ENCODE measurements at places on chromosomes 3 and 15.
A peak's percentile ranks its signal among the peaks of the same experiment; 100 is the strongest.

- DNase-seq, result no peak
Observed at GRCh38 chr3:149813367-149814281, 609 bp downstream of the RNF13 start.

DNA sequence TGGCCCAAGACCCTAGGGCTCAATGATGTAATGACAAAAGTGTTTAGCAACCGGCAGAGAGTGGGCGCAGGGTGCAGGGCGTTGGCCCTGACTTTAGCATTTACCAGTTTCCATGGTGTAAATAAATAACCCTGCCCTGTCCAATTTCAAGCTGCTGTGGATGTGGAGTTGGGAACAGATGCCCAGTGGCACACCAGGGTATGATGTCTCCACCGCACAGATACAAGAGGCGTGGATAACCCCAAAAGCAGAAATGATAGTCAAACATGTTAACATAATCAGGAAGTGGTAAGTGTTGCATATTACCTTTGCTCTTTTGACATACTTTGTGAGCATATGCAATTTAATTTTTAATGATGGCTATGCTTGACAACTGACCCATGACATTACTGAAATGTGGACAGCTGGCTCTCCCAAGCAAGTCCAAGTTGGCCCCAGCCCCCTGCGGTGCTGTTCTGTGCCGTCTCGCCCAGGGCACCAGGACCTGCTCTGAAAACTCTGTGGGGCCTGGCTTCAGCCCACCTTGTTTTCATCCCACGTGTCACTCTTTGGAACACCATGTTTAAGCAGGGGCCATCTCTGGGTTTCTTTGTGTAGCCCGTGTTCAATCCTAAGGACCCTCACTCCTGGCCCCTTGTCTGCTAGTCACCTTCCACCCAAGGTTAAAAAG lies 10.8 kb upstream of the ANPEP start:
- no peak for DNase-seq

DNA sequence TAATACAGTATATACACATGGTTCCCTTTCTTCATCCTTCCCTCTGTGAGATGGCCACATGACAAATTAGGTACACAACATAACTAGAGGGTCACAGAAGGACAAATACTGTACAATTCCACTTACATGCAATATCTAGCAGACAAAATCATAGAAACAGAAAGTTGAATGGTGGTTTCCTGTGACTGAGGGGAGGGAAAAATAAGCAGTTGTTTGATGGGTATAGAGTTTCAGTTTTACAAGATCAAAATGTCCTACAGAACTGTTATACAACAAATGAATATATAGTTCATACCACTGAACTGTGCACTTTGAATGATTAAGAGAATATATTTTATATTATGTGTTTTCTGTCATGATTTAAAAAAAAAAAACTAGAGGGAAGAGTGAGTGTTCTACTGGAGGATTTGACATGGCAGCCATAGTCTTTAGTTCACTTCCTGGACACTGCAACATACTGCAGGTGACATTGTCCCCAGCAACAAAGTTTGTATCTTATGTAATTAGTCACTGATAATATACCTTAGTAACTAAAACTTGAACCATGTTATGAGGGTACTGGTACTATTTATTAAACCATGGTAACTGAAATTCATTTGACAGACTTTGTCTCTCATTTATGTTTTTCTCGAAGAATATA lies 37.2 kb downstream of the CCDC54 start:
- no peak for DNase-seq

- DNase-seq, result no peak
Observed at GRCh38 chr15:95973566-95974256, 356.8 kb upstream of the NR2F2 start.

DNA sequence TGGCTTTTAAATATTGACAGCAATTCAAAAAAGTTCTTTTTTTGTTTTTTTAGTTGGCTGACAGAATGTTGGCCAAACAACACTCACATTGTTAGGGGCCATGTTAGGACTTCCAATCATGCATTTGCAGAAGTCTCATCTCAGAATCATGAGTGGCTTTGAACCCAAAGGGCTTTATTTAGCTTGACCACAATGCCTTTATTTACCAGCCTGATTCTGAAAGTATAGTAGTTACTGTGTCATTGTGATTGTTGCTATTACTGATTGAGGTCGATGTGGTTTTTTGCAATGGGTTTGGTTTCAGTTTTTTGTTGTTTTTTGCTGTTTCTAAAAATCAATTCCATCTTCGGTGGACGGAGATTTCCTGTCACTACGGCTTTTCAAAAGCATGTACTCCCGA lies 7.2 kb downstream of the GLDN start:
- DNase-seq, result no peak

- DNase-seq, result no peak
Observed at GRCh38 chr3:149055575-149055974, 30.8 kb downstream of the HLTF start.

GRCh38 chr3:55877703-55878102 lies 390.6 kb upstream of the WNT5A start:
- DNase-seq, result no peak

DNA sequence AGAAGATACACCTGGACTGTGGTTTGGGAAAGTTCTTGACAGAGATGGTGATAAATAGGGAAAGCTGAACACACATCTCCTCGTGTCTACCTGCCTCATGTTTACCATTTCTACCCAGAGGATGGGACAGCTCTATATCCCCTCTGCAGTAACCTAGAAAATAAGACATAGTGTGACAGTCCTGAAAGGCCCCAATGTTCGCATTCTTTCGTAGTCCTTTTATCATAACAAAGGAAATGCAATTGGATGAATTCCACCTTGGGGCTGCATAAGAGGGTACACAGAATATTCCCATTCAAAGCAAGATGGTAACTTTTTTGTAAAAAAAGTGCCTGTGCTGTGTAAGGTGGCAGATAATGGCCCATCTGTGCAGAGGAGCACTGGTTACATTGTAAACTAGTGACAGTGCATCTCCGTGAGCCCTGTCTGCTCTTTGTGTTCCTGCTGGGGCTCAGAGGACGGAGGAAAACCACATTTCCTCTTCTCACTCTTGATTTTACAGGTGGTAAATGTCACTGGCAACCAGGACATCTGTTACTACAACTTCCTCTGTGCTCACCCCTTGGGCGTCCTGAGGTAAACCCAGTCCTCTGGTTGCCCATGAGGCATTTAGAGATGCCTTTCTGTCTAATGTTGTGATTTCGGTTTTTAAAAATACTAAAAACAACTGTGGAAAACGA lies 74.3 kb downstream of the SIDT1 start:
- DNase-seq, result no peak

DNA sequence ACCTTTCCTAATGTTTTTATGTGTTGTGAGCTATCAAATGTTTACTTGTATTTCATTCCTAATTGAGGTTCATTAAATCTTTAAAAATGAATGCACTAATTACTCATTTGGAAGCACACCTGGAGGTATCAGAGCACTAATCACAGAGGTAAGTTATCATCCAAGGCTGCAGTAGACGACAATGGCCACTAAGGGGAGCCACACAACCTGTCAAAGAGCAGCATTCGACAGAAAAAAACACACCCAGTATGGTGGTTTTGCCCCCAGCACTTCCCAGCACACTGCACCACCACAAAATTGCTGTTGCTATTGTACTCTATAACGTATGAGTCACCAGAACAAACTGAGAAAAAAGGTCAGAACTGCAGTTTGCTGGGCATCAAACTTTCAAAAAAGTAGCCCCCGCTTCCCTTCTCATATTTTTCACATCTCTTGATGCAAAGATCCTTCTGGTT lies 205.9 kb upstream of the IGF1R start:
- peak; percentile 73 for DNase-seq

DNA sequence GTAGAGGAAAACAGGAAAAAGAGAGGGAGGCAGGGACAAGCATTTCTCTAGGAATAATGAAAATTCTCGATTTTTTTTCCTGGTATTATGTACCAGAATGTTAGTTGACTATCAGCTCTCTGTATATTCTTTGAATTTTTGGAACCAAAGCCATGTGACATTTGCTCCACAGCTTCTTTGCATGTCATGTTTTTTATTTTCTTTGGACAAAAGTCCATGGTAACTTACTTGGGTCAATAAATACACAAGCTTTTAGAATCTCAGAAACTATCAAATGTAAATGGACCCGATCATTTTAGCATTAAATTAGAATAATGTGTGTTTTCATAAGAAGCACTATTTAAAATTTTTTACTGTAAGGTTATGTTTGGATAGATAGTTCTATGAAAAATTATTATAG lies 320.5 kb downstream of the ZIC1 start:
- no peak for DNase-seq

DNA sequence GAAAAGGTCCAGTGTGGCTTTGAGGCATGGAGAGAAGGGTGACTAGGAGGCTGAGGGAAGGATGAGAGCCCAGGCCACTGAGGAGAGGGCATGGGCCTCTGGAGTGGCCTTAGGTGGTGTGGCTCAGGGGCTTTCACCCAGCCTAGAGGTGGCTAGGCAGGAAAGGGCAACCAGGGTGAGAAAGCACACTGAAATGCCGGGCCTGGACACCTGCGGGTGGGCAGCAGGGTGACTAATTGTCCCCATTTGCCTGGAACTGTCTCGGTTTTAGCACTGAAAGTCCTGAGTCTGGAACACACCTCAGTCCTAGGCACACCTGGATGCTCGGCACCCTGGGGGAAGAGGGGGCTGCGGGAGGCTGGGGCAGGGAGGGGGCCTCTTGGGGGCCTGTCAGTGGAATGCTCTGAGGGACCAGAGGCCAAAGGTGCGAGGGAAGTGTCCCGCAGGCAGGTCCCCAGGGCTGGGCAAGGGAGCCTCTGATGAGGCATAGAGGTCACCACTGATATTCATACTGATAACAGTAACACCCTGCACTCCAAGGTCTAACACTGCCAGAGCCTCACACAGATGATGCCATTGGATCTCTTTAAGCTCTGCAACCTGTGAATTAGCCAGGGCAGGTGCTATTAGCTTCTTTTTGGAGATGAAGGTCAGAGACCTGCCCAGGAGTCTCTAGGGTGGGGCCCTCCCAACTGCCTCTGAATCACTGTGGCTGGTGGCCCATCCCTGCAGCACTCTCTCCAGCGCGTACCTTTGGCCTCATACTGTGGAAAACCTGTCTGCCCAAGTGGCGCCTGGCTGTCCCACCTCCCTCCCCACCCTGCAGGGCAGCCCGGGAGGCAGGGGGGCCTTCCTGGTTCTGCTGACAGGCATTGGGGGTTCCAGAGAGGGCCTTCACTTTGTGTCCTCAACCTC lies 3.0 kb upstream of the PHGR1 start:
- no peak for DNase-seq

- peak; percentile 18 for DNase-seq
Observed at GRCh38 chr15:67091071-67091979, 25.9 kb downstream of the SMAD3 start.

DNA sequence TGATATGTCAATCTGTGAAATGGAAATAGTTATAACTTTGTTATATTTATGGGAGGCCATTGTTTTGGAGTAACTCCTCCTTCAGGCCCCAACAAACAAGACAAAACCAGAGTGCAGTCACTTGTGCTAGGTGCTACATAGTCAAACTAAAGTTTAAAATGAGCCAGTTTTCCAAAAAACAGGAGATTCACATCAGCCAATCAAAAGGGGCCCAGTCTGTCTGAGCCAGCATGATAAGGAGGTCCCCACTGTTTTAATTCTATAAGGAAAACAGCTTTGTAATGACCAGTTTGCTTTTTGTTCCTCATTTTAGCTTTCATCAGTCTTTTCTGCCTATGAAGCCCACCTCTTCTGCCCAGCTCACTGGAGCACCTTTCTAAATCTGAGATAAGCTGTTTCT lies 94.7 kb upstream of the SLC7A14 start:
- no peak for DNase-seq

DNA sequence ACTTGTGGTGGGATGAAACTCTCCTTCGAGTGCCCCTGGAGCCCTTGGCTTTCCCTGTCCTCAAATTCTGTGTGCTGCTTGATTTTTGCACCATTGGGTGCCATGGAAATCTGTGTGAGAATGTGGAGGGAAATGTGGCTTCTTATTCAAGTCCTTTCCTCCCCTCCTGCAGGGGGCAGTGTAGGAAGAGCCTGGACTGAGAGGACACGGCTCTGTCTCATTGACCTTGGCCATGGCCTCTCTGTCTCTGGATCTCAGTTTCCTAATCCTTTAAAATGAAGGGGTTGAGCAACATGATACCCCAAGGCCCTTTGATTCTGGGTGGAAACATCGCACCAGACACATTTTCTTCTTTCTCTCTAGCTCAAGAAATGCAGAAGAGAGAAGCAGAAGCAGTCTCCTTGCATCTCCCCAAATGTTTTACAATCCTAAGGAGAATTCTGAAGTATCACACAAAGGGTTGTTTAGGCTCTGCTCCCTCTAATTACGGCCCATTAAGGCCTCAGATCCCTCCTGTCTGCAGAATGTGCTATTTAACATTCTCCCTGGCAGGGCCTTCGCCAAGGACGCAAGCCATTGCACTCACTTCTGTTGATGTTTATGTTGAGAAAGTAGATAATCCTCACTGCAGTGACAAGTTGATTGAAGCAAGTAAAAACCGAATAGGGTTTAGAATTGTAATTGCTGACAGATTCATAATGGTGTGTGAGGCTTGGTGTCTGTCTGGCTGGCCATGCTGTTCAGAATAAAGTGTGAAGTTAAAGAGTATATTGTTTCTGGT lies 169.1 kb downstream of the TPRG1 start:
- DNase-seq, result no peak

DNA sequence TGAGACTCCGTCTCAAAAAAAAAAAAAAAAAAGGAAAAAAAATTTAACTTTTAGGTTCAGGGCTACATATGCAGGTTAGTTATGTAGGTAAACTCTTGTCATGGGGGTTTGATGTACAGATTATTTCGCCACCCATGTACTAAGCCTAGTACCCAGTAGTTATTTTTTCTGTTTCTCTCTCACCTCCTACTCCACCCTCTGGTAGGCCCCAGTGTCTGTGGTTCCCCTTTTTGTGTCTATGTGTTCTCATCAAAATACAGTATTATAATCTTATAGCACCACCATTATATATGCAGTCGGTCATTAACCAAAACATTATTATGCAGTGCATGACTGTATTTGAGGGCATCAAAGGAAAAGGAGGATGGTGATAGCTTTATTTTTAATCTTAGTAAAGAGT lies 47.3 kb downstream of the CHP1 start:
- no peak for DNase-seq

DNA sequence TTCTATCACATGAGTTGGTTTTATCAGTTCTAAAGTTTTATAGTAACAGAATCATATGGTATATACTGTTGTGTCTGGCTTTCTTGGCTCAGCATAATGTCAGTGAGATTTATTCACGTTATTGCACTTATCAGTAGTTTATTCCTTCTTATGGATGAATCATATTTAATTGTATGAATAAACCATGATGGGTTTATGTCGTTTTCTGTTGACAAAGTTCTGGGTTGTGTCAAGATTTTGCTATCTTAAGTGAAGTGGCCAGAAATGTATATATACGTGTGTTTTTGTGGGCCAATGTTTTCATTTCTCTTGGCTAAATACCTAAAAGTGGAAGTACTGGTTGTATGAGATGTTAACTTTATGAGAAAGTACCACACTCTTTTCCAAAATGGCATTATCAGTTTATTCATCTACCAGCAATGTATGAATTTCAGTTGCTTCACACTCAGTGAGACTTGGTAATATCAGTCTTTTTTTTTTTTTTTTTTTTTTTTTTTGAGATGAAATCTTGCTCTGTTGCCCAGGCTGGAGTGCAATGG lies 112.4 kb upstream of the DCBLD2 start:
- no peak for DNase-seq

- DNase-seq, result no peak
Observed at GRCh38 chr3:53357458-53357857, 10.1 kb upstream of the DCP1A start.

Measured in COR-L47 (cell line).